Stimulated activated CD8-positive, alpha-beta memory T cell treated with anti-CD3 and anti-CD28 coated beads, Interleukin-7, amount 100 ng/mL, for 1 hour (primary cell): ENCODE measurements at places on chromosomes 7 and 10.
A peak's percentile ranks its signal among the peaks of the same experiment; 100 is the strongest.

GRCh38 chr10:114544045-114544659, 113.9 kb downstream of the ABLIM1 start:
- DNase-seq = peak; percentile 37

- no peak for DNase-seq
These were observed 27.8 kb downstream of the NKX2-3 start for GRCh38 chr10:99560277-99561126.

DNA sequence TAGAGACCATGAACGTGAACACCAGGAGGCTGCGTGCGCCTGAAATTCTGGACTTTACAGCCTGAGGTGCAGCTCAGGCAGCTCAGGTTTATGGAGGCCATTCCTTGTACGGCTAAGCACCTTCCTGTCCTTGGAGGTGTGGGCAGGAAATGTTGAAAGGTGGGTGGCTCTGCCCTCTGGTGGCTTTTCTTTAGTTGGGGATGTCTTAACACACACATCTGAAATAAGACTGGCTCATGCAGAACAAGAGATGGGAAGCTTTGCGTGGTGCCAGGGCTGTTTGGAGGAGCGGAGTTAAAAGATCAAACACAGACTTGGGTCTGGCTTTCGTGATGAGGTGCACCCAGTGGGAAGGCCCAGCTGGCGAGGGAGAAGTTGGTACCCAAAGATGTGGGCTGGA, 64.1 kb downstream of the DOCK1 start:
- no peak for DNase-seq

DNA sequence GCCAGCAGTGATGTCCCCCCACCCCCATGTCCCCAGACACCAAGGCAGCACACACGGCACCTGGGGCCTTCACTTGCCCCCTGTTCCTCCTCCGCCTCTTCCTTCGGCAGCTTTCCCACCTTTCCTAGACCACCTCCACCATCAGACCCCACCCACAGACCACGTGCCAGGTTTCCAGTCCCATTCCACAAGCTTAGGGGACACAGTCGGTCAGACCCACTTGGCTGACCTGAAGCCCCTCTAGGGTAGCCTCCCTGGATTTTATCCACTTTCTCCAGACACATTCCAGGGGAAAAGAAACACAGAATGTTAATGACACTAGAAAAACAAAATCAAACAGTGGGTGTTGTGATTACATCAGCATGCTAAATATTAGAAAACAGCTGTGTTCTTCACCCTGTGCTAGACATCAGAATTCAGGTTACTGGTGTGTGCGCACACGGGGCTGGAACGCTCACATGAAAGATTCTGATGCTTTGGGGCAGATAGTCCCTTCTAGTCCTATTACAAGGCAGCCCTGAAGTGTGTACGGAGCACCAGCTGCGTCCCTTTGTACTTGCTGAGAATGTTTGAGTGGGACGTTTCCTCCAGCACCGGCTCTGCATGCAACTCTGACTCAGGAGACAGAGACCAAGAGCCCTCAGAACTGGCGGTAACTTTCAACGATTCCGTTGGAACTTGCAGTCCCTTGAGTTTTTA, 75.5 kb upstream of the PPP2R2D start:
- DNase-seq = no peak

DNA sequence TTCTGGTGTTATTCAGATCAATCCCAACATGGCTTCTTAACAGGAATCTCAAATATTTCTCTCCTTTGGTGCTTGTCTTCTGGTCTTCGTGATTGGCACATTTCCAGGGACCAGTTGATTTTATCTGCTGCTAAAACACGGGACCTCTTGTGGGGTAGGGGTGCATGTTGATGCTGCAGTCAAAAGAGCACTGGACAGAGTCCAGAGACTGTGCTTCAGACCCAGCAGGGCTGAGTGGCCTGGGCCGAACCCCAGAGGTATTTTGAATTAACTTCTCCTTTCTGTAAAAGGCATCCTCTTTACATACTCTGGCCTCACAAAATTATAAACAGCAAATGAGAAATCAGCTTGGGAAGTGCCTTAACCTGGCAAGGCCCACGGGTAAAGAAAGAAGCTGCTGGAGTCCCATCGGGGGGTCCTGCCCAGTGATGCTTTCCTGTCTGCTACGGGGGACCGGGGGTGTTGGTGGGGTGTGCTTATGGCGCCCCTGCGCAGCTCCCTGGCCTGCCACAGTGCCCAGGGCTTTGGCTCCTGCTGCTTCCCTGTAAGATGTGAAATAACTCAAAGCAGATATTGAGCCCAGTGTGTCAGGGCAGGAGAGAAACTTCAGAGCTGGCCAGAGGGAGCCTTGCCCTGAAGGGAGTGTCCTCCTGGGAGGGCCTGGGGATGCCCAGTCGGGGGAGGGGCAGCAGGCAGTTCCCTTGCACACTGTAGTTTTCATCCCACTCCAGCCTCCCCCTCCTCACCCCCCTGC, 230.5 kb downstream of the TCF7L2 start:
- DNase-seq = no peak

- DNase-seq = no peak
These were observed 85.6 kb upstream of the ANLN start for GRCh38 chr7:36304099-36304425.

DNA sequence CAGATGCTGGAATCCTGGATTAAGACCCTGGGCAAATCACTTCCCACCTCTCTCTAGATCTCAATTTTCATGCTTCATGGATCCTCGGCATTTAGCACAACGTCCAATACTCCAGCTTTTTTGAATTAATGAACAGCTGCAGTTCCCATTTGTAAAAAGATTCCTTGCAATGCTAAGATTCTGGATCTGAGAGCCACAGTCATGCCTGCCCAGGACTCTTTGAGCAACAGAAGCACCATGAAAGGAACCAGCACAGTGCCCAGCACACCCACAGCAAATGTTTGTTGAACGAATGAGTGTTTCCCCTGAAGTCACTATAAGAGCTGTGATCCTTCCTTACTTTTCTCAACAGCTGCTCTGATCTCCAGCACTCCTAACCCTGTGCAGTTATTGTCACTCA, 20.8 kb upstream of the DDIT4 start:
- DNase-seq = no peak

- no peak for DNase-seq
These were observed 25.1 kb upstream of the FAM20C start for GRCh38 chr7:167090-167855.

GRCh38 chr7:6228361-6229229, 43.8 kb downstream of the CYTH3 start:
- no peak for DNase-seq

DNA sequence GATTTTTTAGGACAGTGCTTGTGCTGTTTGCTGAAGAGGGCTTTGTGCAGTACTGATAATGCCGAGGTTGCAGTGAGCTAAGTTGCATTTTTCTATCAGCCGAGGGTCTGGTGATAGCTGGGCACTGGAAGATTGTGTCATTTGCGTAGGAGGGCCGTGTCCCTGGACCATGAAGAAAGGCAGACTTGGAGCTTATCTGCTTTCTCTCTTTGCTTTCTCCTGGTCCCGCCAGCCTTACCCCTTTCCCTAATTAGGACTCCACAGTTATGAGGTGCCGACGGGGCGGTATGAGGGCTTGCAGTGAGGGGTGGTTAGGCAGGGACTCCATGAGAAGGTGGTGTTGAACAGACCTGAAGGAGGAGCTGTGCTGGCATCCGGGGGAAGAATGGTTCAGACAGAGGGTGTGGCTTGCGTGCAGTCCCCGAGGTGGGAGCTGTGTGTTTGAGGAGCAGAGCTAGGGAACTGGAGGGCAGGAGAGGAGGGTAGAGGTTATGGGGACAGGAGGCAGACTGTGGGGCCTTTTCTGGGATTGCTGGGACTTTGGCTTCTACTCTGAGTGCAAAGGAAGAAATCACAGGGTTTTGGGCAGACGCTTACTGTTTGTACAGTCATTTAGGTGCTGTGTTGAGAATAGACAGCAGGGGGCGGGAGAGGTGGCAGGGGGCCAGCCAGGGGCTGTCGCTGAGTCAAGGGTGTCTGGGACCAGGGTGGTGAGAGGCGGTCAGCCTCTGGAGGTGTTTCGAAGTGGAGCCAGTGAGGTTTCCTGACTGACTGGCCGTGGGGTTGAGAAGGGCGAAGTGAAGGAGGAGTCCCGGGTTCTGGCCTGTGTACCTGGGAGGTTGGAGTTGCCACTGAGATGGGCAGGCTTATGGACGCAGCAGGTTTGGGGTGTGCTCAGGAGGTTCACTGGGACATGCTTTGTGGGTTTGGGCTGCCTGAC, 43.4 kb downstream of the PRF1 start:
- peak; percentile 53 for DNase-seq

DNA sequence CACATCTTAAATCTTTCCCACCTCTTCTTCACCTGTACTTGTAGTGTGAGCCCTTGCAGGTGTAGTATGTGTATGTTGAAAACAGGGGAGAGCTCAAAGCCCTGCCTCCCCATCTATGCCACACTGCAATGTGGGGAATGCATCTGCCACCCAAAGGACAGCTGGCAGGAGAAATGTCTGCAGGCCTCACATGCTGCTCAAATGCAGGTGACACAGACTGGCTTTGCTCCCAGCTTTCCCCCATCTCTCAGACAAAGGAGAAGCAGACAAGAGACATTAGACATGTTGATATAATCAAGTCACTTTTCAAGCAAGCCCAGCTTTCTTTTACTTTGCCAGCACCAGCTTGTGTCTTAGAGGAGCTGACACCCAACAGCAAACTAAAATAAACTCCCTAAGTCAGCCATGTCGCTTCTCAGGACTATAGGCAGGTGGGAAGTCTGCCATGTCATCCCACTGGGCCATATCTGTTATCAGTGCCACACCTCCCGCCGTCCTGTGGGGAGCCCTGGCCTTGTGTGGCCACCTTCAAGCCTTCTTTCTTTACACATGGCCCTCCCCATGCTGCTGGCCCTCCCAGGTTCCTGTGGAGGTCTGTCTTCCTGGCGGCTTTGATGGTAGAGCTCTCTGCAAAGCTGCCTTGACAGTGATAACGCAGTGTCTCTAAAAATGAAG, 102.1 kb downstream of the CXCL12 start:
- DNase-seq = no peak

DNA sequence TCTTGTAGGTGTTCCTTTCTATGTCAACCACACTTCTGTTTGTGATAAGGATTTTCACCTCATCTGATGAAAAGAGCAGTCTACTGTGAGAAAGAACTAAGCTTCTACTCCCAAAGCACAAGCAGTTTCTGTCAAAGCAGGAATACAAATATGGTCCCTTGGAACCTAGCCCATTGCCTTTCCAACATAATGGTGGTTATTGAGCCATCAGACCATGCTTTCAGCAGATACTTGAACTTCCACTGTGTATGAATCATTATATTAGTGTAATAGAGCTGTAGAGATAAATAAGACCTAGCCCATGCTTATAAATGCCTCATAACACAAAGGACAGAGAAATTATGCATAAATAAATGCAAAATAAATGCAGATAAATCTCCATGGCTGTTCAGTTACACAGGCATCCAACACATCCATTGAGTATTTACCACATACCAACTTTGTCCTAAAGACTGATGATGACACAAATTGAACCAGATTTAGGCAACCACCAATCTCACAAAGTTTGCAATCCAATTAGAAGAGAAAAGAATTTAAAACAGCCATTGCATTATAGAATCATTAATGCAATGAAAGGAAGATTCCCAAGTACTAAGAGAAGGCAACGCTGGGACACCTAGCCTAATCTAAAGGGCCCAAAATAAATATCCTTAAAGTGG, 729.4 kb upstream of the C7orf33 start:
- no peak for DNase-seq

DNA sequence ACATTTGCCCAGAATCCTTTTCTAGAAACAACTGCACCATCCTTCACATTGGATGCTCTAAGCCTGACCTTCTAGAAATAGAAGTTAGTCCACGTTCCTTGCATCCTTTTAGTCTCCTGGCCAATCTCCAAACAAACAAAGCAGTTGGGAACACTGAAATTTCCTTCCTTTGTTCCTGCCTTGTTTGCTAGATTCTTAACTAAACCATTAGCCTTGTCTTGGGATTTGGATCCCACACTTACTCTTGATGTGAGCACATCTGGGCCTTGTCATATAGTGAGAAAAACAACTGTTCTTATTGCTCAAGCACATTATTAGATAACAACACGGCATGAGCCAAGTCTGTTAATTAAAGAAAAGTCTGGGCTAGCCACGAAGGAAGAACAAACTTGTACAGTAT, 319.3 kb upstream of the GHITM start:
- no peak for DNase-seq

GRCh38 chr7:101945034-101945758, 127.8 kb downstream of the CUX1 start:
- no peak for DNase-seq

DNA sequence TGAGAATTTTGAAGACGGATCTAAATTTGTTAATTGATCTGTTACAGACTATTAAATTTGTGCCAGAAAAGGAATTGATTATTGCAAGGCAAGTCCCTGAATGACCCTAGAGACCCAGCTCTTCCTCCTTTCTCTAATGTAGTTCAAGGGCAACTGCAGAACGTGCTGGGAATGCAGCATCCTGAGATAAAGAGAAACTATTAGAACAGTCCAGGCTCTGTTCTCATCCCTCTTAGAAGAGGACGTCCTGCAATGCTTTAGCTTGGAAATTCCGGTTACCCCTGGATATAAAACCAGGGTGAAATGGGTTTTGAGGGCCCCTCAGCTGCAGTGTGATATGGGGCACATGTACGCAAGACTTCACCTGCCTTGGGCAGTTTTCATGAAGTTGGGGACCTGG, 67.3 kb downstream of the PTN start:
- no peak for DNase-seq

GRCh38 chr7:104779888-104780287, 234.1 kb upstream of the KMT2E start:
- DNase-seq = no peak

GRCh38 chr7:46554688-46555422, 633.8 kb upstream of the IGFBP3 start:
- no peak for DNase-seq

- DNase-seq = no peak
These were observed 76.4 kb upstream of the STK17A start for GRCh38 chr7:43506460-43506859.

GRCh38 chr10:48285710-48286109, 11.2 kb upstream of the FRMPD2 start:
- no peak for DNase-seq

GRCh38 chr10:4892681-4893080, 66.7 kb downstream of the AKR1E2 start:
- DNase-seq = no peak

DNA sequence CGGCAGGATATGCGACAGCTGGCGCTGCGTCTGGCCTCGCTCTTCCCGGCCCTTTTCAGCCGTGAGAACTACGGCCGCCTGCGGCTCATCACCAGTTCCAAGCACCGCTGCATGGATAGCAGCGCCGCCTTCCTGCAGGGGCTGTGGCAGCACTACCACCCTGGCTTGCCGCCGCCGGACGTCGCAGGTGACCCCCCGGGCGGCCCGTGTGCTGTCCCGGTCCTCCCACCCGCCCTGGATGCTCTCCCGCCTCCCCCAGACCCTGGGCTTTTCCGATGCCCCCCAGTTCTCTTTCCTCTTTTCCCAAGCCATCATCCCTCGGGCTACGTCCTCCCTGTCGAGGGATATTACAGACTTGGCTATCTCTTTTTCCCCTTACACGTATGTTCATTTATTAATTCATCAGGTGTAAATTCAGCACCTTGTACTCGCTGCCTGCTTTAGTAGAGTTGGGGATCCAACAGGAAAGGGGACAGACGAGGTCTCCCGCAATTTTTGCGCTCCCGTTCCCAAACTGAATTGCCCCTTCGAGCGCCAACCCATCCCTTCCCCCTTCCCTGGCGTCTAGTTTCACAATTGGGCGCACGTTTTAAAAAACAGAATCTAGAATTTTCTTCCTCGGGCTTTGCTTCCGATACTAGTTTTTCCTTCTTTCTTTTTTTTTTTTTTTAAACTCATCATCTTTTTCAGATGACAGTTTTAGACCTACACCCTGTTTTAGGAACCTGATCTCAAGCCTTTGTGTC, 846 bp downstream of the MINPP1 start:
- no peak for DNase-seq
